ENCODE measurements at places on chromosomes 1 and 21.

DNA sequence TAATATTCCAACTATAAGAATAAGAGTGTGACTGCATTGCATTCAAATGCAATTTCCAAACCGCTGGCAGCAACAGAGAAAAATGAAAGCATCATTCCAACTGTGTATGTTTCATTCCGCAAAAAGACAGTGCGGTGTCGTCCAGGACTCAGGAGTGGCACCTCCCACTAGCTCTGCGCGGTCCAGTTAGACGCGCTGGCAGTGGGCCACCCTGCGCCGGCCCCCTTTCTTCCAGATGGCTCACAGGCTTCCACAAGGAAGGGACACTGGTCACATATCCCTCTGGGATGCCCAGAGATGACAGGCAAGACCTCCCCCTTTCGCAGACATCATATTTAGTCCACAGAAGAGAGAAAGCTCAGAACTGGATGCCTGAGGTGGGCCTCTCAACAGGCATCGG, 11.9 kb downstream of the WRAP73 start:
- DNase-seq: no peak

DNA sequence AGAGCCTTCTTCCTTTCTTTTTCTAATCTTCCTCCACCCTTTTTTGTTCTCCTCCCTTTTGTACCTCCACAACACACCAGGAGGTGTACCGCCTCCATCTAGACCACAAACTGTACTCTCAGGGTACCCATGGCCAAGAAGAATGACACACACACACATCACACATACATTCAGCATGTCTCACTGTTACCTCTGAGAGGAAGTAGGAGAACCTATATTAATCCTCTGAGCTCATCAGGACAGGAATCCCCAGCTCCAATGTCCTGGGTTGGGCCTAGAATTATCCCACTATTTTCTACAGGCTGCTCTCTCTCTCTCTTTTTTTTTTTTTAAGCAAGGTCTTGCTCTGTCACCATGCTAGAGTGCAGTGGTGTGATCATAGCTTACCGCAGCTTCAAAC, 36.7 kb downstream of the ATP2B4 start:
- DNase-seq: peak; percentile 42

GRCh38 chr1:19360843-19361610, 48.9 kb downstream of the SLC66A1 start:
- DNase-seq: no peak

DNA sequence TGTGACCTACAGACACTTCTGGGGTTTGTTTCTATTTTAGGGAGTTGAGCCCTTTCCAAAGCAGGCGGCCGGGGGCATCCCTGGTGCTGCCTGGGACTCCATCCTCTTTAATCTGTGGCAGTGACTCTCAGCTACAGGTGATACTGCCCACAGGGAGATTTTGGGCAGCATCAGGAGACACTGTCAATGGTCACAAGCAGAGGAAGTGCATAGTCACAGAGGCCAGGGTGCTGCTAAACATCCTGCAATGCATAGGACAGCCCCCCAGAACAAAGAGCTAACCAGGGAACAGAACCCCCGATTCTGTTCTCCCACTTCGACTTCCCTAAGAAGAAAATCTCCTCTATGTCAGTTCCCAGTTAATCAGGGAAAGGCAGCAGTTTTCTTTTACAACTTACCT, 66.2 kb downstream of the TEX35 start:
- no peak for DNase-seq

GRCh38 chr1:232921381-232921780, 29.0 kb upstream of the NTPCR start:
- DNase-seq: no peak

DNA sequence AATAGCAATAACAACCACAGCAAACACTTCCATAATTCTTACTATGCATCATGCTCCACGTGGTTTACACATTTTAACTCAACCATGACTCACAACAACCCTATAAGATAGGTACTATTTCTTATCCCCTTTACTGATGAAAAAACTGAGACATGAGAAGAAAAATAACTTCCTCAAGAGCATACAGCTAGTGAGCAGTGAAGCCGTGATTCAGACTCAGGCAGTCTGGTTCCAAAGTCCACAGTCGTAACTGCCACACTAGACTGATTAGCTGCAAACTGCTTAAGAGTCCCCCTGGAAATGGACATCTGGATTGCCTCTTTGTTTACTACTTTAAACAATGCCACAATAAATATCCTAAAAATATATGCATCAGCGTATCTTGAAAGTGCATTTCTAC, 55.7 kb downstream of the PLD5 start:
- no peak for DNase-seq

GRCh38 chr1:69671363-69672010, 103.8 kb downstream of the LRRC7 start:
- DNase-seq: no peak

GRCh38 chr1:210299501-210299900, 29.2 kb upstream of the HHAT start:
- no peak for DNase-seq

DNA sequence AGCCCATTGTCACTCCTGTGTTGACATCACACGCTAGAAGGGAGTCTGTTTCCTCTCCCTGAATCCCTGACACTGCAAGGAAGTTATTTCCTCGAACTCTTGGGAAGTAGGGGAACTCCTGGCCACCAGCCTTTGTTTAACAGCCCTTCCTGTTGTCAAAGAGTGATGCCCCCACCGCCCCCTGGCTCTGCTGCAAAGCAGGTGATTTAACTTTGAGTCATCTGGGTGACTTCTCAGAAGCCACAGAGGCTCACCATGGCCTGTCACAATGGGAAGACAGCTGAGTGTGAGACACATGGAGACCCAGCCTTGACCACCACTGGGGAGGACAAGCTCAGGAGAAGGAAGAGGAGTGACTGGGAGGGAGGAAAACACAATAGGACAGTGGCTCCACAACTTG, 182.8 kb downstream of the PSMG1 start:
- peak; percentile 50 for DNase-seq

GRCh38 chr1:245154429-245155271, at the start of gene KIF26B:
Gene KIF26B (plus strand): TSS chr1:245154985. CDS start chr1:245155425, 440 bp downstream.
- DNase-seq: peak; percentile 33

GRCh38 chr1:14881775-14882672, 271.5 kb upstream of the TMEM51 start:
- DNase-seq: no peak

- no peak for DNase-seq
Measured at GRCh38 chr1:197841158-197841557, 61.3 kb upstream of the C1orf53 start.

DNA sequence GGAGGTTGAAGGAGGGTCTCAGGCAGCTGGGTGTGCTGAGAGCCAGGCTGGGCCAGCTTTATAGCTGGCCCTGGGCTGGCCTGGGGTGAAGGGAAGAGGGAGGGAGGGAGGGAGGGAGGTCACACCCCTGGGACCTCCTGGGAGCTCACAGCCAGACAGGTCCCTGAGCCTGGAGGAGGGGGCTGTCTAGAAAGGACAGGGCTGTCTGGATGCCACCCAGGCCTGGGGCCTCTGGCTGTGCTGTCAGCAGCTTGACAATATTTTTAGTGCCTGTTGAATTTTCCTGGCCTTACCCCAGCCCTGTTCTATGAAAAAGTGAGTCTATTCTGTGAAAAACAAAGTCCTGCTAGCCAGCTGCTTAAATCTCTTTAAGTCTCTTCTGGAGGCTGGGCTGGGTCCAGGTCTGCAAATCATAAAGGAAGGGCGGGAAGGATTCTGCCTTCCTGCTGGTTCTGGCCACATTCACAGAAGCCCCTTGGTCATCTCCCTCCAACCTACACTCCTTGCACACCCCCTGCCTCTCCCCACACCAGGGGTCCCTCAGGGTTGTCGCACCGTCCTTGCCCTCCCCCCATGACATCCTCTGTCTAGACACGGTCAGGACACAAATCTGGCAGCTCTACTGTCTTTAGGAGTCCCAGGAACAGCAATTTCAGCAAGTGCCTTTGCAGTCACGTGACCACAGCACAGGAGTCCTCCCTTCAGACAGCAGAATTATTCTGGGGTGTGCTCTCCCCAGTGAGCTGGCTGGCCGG, at the start of gene LEFTY2:
Gene LEFTY2 (minus strand): TSS at position 34 of the 755 bp plus-strand sequence. CDS start 80 bp downstream, outside the sequence.
- no peak for DNase-seq

- no peak for DNase-seq
Measured at GRCh38 chr1:96370757-96371156, 350.8 kb upstream of the PTBP2 start.

DNA sequence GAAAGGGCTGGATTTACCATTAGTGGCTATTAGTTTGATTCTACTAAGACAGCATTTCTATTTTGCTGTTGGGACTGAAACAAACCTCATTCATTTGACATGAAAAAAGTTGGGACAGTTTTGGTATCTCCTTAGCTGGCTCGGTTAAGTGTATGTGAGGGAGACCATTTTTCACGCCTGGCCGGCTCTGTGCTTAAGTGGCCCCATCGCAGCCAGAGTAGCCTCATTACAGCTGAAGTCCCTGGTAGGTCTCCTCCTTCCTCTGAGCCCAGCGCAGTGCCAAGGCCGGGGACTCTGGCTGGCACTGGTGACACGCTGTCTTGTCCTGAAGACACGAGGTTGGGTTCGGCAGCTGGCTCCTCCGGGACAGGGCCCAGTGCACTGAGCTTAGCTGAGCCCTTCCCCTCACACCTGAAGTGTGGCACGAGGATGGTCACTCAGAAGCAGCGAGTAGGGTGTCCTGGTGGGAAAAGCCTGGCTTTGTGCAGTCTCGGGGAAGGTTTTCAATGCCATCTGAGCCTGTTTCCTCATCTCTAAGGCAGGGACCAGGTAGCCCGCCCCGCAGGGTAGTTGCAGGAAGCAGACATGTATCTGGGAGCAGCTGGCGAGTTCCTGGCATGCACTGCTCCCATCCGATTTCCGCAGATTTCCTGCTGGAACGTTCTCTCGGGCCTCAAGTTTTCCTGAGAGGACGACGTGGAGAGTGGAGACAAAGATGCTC, 196.5 kb downstream of the DYRK1A start:
- DNase-seq: no peak

DNA sequence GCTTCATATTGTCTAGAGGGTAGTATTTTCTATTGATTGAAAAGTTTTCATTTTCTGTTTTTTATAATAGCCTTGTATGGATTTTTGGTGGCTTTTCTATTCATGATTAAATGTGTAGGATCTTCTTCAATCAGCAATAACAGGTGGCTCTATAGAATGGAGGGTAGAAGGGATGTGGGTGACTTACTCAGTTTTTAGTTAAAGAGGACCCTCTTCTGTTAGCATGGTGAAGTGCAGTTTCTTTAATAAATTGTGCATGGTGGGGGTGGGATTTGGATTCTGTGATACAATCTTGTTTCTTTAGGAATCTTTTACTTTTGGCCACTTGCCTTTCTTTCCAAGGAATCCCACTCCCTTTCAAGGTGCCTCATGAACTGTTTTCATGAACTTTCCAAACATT, 64.7 kb downstream of the SLC35A3 start:
- DNase-seq: no peak

- no peak for DNase-seq
Measured at GRCh38 chr1:6502000-6502891, 10.8 kb upstream of the PLEKHG5 start.

DNA sequence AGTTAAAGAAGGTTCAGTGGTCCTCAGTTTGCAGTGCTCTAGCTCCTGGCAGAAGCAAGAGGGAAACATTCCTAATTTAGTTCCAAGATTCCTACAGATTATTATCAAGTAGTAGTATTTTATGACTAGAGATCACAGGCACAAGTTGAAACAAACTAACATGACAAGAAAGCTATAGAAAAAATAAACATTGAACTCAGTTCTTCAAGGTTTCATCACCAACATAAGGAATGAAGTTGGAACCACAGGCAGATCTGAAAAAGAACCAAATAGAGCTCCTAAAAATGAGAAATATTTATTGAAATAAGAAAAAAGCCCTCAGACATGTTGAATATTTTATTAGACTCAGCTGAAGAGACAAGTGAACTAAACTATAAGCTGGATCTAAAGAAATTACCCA, 40.6 kb downstream of the PDC start:
- no peak for DNase-seq

DNA sequence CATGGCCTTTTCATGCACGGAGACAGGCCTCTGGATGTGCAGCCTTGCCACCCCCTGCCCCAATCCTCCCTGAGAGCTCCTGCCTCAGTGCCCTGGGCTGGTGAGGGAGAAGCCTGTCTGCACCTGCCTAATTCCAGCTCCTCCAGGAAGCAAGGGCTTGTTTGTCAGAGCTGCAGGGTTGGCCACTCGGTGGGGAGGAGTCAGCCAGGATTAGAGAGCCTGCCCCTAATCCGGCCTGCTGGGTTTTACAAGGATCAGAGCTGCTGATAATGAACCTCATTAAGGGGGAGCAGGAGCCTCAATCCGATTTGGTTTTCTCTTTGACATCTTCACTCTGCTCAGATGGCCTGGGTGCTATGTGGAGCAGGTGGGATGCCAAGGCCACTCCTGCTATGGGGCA, 31.9 kb upstream of the LHX4 start:
- no peak for DNase-seq

- no peak for DNase-seq
Measured at GRCh38 chr1:19463504-19463803, 21.9 kb downstream of the CAPZB start.

- DNase-seq: no peak
Measured at GRCh38 chr1:21852282-21853130, 40.4 kb downstream of the LDLRAD2 start.

GRCh38 chr1:245500546-245500945, 345.8 kb downstream of the KIF26B start:
- DNase-seq: no peak

- no peak for DNase-seq
Measured at GRCh38 chr1:218304281-218305039, 19.4 kb downstream of the RRP15 start.

DNA sequence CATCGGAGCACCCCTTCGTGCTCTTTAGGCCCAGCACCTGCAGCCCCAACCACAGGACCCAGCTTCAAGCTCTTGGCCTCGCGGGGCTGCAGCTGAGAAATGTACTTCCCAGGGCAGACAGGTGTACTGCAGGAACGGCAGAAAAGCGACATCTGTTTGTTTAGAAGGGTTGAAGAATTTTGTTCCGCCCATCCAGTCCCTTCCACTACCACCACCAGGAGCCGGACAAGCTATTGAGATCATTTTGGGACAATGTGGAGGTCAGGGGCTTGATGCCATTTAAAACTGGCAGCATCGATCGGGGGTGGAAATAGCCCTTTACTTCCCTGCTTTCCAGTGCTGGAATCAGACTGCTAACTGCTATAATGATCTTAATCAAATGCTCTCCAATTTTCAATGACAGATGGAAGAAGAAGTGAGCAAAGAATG, 1.7 kb downstream of the SERTAD4 start:
- DNase-seq: no peak

GRCh38 chr1:214135886-214136285, 145.1 kb upstream of the SMYD2 start:
- DNase-seq: no peak

DNA sequence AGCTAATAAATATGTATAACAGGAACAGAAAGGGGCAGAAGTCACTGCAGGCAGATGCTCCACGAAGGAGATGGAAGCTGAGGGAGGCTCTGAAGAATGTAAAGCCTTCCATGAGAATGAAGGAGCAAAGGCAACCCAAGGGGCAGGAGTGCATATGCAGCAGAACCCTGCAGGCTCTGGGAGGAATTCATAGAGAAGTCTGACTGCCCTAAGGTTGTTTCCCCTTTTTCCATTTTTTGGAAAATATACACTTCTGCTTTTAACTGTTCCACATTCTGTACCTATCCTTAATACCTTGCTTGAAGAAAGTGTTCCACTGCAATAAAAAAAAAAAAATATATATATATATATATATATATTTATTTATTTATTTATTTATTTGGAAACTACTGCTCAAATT, 69.6 kb downstream of the CD34 start:
- no peak for DNase-seq
